ELR (cell line): ENCODE measurements at places on chromosomes 3 and 15.

- DNase-seq, result peak; percentile 13
Observed at GRCh38 chr3:138569090-138569489, 25.0 kb downstream of the CEP70 start.

GRCh38 chr3:12395349-12396012, 88.8 kb upstream of the TSEN2 start:
- peak; percentile 49 for DNase-seq

GRCh38 chr3:119585856-119586570, 6.7 kb downstream of the ADPRH start:
- DNase-seq, result no peak

- DNase-seq, result no peak
Observed at GRCh38 chr3:27076815-27077630, 292.2 kb downstream of the NEK10 start.

DNA sequence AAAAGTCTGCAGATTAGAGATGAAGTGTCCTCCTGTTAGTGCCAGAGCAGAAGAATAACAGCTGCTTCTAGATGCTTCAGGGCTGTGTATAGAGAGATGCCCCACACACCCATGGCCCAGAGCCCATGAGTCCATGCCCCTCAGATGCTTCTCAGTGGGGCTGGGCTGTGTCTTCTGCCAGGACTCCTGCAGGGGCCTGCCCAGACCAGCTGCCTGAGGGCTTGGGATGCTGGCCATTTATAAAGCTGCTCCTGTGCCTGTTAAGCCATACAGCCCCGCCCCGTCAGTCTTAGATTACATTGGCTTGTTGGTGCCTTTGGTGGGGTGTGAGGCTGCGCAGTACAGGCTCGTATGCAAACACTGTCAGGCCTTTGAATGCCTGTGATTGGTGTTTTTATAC, 318.0 kb upstream of the CTDSPL start:
- DNase-seq, result no peak

- DNase-seq, result peak; percentile 45
Observed at GRCh38 chr15:39919411-39919747, 687 bp downstream of the GPR176 start.

GRCh38 chr15:85284497-85284896, 95.9 kb upstream of the AKAP13 start:
- no peak for DNase-seq

DNA sequence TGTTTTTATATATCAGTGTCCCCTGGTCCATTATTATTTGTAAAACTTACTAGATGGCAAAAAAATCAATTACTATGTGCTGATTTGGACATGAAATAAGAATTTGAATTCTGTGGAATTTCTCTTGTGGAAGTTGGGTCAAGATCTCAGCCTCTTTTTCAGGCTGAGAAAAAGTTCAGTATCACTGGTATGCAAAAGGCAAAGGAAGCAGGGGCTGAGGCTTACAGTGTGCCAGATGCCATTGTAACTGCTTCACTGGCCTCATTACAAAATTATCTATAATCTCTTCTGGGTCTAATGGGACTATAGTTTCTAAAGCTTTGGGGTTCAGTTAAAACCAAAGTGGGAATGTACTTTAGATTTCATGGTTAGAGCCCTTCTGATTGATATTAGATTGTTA, 125.9 kb upstream of the SLC7A14 start:
- no peak for DNase-seq

- DNase-seq, result peak; percentile 50
Observed at GRCh38 chr3:48661501-48662144, 1.1 kb downstream of the CELSR3 start.

DNA sequence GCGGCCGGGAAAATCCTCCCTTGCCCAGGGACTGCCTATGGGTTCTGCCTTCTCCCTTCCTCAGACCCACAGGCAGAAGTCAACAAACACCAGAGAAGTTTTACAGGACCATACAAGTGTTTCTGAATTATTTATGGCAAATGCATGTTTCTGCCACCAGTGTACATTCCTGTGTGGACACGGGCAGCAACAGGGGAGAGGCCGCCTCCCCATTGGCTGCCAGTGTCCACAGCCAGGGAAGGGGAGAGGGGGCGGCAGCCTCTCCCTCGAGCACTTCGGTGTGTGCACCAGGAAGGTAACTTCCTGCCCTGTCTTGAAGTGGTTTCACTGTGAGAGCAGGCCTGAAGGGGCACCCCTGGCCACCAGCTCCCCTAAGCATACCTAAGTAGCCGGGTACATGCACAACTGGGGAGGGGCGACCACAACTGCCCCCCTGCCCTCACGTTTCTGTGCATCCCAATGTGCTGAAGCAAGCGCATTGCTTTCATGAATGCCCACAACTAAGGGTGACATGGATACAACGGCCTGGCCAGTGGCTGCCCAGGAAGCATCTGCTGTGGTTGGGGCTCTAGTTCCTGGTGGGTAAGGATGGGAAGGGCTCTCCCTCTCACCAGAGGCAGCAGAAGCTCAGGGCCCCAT, 14.8 kb upstream of the SHISA5 start:
- DNase-seq, result no peak

DNA sequence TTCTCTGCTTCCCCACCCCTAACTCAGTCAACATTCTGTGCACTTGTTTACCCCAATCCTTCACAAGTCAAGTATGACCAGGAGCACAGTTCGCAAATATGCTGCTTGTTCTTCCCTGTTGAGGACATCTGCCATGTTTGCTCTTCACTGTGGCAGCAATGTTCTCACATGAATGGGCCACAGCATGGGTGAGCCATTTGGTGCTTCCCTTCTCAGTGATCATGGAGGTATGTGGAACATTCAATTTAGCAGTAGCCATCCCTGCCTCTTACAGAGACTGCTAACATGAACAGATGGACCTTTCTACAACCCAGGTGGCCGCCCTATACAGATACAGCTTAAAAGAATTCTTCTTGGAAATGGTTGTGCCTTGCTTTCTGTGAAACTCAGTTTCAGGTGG, 660.1 kb upstream of the SGO1 start:
- no peak for DNase-seq

- DNase-seq, result no peak
Observed at GRCh38 chr3:130846181-130846580, 47.7 kb upstream of the ATP2C1 start.

DNA sequence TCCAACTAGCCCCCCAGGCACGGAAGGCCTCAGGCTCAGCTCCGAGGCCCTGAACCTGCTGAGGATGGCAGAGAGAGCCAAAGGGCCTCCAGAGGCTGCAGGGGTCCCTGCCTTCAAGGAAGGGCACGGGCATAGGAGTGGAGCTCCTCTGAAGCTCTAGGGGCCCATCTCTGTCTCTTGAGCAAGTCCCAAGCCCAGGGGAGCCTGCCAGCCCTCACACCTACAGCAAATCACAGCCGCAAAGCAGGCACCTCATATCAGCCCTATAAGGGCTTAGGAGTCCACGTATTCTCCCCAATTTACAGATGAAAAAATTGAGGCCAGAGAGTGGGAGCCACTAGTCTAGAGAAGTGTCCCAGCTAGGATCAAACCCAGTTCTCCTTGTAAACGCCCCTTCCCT, 14.2 kb downstream of the PSTPIP1 start:
- DNase-seq, result no peak
